ENCODE measurements at places on chromosomes 3 and 15.

DNA sequence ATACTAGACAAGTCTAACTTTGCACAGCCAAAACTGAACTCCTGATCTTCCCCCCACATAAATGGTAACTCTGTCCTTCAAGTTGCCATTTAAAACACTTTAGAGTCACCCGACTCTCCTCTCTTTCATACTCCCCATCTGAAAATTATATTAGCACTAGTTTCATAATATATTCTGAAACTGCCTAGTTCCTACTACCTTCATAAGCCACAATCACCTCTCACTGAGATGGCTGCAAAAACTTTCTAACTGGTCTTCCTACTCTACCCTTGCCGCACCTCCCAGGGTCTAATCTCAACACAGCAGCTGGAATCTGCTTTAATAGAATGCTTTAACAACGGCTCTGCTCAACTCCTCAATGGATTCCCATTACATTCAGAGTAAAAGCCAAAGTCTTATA lies 55.0 kb downstream of the GLB1 start:
- no peak for DNase-seq

DNA sequence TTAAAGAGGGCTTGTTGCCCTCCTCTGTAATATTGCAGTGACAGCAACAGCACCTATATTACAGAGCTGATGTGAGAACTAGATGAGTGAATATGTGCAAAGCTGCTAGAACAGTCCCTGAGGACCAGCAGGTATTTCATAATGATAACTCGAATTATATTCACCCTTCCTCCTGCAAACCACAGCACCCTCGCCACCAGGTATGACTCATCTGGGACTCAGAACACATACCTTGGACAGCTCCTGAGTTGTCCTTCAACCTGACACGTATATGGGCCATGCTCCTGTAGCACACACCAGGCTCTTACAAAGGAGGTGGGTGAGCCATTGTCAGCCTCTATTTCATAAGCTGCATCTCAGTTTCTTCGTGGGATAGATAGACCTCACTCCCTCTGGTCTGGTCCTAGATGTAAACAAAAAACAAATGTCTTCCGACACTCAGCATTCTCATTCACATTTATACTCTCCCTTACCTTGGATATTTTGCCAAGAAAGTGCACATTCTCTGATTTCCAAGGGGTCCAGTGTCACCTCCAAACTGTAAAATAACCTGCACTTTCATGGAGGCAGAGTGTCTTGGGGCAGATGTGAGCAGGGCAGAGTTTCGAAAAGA lies 124.5 kb downstream of the TLE3 start:
- DNase-seq = no peak

DNA sequence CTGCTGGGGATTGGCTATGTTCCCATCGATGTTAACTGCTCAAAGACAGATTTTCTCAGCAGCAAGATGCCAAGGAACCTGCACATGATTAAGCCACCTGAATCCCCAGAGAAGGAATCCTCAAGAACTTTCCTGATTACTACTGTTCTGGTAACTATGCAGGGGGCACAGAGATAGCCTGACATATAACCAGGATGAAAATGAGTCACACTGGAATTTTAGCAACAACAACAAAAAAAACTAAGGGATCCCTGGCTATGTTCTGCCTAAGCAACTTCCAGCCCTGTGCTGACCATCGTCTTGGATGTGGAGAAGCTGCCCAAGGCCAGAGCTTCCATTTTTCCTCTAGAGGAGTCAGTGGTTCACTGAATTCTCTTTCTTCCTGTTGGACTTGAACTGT lies 13.8 kb downstream of the RIOX2 start:
- DNase-seq = no peak

- no peak for DNase-seq
These were observed 6.7 kb downstream of the CCR5AS start for GRCh38 chr3:46400000-46400734.

DNA sequence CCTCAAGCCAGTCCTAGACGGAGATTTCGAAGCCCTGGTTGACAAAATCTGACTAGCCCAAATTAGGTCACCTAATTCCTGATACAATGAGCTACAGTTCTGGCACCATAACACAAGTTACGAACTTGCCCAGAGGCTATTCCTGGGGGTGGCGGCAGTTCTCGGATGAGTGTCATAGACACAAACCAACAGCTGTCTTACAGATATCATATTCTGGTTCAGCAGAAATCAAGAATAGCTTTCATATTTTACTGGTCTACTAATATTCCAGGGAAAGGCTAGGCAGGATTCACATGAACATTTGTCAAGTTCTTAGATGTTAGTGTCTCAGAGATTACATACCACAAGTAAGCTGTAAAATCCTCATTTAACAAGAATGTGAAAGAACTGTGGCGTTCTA lies 8.8 kb downstream of the ANAPC13 start:
- DNase-seq = no peak

- no peak for DNase-seq
These were observed 42.5 kb downstream of the MCF2L2 start for GRCh38 chr3:183385698-183386613.

DNA sequence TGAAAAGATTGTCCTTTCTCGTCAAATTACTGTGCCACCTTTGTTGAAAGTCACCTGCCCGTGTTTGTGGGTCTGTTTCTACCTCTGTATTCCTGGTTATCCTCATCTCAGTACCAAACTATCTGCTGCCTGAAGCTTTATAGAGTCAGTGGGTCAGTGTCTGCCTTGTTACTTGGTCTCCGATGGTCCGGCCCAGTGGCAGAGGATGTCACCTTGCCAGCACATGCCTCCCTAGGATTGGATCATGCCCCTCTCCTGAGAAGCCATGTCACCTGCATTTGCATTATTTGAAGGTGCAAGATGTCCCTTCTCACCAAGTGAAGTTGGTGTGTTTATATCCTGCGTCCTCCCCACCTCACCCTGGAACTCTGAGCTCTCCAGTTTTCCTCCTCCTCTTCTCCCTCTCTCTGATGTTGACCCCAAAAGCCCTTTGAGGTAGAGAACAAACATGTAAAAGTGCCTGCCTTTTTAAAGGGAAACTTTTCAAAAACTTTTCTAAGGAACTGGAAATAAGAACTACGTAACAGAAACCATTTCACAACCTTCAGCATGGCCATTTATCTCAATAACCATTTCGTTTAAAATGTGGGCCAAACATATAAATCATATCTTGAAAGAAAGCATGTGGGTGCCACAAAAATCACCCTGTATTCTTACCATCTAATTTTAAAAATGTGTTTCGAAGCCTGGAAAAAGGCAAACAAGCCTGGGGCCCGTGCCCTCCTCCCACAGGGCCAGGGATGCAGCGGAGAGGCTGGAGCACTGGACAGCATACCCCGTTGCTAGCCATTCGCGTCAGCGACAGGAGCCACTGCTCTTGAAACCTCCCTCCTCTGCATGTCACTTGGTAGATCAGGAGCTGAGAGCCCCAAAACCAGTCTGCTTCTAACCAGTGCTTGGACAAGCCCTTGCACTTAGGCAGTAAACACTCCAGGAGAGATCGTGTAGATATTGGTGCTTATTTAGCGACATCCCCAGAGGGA lies 102.1 kb downstream of the VGLL4 start:
- DNase-seq = no peak
